ENCODE measurements at places on chromosomes 13 and 19.
A peak's percentile ranks its signal among the peaks of the same experiment; 100 is the strongest.

DNA sequence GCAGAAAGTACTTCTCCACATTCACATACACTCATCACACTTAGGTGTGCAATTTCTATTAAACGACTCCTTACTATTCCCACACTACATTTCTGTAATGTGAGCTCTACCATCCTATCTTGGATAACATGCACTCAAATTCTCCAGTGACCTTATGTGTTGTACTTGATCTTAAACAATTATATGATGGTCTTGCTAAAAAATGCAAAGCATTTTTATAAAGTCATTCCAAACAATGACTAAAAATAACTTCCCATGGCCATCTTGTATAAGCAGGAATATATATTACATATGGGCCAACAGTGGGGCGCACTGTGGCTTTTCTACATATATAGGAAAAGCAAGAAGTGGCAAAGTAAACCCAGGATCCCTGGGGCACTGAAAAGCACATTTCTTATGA, 155.5 kb downstream of the FLT1 start:
- DNase-seq: no peak

- peak; percentile 32 for DNase-seq
These were observed 8.1 kb downstream of the PIK3R2 start for GRCh38 chr19:18160971-18161635.

DNA sequence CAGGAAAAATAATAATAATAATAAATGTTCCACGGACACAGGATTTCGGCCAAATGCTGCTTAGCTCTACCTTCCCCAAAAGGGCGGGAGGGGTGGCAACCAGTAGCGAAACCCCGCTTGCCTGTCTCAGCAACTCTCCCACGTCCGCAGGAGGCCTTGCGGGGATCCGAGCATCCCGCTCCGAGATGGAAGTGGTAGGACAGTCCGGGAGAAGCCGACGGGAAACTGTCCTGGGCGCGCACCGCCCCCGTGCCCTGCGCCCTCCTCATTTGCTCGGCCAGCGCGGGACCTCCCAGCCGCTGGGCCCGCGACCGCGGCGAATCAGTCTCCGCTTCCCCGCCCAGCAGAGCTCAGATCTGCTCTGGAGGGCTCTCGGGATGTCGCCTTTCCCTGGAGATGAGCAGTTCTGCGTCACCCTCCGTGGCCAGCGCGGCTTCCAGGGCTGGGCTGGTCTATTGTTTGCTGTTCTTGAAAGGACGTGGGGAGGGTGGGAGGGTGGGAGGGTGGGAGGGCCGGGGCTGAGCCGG, 48.9 kb upstream of the PABPC3 start:
- DNase-seq: no peak

- DNase-seq: no peak
These were observed 131.5 kb upstream of the GJB6 start for GRCh38 chr13:20363603-20364002.

GRCh38 chr13:30105381-30105780, 202.0 kb downstream of the KATNAL1 start:
- no peak for DNase-seq

DNA sequence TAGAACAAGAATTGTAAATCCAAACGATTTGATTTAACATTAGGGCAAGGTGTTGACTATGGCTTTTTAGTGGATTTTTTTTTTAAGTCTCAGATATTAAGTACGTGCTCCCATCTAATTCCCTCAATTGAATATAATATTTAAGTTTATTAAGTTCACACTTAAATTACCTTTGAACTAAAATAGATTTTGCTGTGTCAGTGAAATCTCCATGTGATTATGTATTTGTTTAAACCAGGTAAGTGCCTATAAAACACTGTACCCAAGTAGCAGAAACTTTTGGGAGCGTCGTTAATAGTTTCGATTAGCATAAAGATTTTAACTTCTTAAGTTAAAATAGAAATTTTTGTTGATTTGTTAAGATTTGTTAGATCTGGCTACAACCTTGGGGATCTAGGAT, 1.6 kb downstream of the CLN5 start:
- no peak for DNase-seq

DNA sequence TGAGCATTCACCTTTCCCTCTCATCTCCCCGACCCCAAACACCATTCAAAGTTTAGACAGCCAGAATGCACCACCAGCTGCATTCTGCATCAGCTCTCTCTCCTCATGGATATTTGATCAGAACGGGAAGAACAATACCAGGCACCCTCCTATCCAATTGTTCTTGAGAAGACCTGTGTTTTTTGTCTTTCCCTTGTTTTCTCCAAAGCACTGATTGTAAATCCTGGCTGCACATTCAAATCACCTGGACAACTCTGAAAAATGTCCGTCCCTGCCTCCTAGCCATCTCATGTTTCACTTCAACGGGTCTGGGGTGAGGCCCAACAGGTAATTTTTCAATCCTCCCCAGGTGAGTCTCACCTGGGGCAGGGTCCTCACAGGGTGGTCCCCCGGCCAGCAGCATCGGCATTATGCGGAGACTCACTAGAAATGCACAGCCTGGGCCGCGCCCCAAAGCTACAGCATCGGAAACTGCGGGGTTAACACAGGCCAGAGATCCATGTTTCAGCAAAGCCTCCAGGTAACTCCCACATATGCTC, 5.5 kb downstream of the IRS2 start:
- no peak for DNase-seq

Measured in SK-N-DZ (cell line).